Central memory CD4-positive, alpha-beta T cell (primary cell): ENCODE measurements at places on chromosomes 7 and 10.

- DNase-seq, result no peak
These were observed 279.5 kb upstream of the AUTS2 start for GRCh38 chr7:69318794-69319193.

DNA sequence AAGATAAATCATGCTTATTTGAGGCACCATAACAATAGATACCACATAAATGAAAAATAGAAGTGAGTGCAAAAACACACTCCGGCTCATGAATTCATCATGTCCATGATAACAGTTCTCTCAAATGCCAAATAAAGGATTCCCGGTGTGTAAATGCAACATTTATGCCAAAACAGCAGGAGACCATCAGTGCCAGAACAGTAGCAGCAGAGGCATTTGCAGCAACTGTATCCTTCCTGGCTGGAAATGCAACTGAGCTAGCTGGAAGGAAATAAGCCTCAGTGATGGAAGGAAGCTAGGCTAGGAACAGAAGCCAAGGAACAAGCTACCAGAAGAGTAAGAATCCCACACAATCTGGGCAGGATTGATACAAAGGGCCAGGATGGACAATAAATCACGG lies 79.9 kb upstream of the THSD7A start:
- DNase-seq, result no peak

DNA sequence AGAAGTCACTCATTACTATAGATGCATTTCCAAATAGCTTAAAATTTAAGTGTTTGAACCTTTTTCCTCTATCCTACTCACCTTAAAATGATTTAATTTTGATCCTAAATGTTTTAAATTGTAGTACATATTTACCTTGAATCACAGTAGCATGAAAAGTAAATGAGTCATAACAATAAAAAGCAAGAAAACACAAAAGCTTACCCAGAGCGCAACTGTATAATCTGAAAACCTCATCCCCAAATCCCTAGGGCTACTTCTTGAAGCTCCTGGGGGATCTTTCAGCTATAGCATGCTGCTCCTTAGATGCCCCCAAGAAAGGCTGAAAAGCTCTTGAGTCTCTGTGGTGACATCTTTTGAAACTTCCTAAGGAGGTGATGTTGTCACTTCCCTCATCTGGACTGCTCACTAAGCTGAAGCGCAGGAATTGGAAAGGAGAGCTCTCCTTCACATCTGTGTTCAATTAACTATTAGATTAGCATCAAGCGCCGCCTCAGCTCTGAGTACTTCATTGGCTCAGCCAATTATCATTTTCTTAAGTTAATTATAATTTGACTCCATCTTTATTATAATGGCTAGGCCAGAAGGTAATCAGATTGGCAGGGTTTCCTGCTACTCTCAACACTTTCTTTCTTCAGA lies 60.2 kb downstream of the SEMA3E start:
- DNase-seq, result no peak

GRCh38 chr7:31027161-31027965 lies 24.7 kb upstream of the ADCYAP1R1 start:
- DNase-seq, result no peak

DNA sequence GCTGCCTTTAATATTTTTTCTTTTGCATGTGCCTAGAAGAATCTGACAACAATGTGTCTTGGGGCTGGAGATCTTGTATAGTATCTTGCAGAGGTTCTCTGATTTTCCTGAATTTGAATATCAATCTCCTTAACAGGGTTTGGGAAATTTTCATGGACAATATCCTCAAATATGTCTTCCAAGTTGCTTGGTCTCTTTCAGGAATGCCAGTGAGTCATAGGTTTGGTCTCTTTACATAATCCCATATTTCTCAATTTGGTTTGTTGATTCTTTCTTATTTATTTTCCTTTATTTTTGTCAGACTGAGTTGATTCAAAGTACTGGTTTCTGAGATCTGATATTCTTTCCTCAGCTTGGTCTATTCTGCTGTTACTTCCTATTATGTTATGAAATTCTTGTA lies 208.7 kb upstream of the GLI3 start:
- no peak for DNase-seq

- no peak for DNase-seq
These were observed 54.7 kb downstream of the STEAP1B start for GRCh38 chr7:22445140-22445743.

DNA sequence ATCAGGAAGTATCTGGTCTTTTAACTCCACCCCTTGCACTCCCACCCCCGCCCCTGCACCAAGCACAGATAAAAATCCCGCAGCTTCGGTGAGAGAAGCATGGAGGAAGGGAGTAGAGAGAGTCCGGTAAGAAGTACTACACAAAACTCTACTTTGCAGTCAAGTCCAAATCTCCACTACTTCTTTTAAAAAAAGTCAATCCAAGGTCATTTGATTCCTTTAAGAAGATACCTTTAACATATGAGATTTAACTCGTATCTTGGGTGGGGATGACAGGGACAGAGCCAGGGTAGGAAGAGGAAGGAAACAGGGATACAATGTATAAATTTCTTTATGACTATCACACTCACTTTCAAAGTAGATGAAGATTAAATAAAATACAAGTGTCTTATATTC lies 132.1 kb downstream of the NRBF2 start:
- DNase-seq, result peak; percentile 33

- DNase-seq, result no peak
These were observed 23.0 kb upstream of the GRID1 start for GRCh38 chr10:86389441-86390193.

DNA sequence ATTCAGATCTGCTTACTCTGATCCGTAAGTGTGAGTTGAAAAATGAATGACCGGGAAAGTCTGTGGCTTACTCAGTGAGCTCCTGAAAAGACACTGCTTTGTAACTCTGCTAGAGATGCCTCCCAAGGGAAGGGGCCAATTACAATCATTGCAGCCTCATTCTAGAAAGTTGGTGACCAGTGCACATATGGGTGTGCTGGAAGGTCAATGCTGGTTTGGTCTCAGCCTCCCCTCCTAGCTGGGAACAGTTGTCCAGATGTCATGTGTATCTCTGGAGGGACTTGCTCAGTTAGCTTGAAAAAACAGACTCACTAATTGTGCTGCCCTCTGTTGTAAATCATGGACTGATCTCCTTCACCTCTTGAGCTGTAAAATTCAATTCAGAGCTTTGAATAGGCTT lies 405.0 kb downstream of the ADRA2A start:
- DNase-seq, result no peak

DNA sequence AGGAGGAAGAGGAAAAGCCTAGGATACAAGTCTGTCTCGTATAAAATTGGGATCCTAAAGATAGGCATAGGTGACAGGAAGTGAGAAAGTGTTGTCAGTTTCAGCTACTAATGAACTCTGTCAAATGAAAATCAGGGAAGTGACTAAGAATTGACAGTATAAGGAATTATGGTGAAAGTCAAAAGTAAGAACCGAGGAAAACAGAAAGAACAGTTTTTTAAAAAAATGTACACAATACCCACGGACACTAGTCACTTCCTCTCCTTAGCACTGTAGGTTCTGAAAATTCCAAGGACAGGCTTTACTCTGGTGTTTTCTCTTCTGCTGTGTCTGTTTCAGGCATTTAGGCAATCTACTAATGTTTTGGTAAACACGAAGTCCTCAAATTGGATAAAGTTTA lies 42.3 kb downstream of the ATAD1 start:
- DNase-seq, result no peak

DNA sequence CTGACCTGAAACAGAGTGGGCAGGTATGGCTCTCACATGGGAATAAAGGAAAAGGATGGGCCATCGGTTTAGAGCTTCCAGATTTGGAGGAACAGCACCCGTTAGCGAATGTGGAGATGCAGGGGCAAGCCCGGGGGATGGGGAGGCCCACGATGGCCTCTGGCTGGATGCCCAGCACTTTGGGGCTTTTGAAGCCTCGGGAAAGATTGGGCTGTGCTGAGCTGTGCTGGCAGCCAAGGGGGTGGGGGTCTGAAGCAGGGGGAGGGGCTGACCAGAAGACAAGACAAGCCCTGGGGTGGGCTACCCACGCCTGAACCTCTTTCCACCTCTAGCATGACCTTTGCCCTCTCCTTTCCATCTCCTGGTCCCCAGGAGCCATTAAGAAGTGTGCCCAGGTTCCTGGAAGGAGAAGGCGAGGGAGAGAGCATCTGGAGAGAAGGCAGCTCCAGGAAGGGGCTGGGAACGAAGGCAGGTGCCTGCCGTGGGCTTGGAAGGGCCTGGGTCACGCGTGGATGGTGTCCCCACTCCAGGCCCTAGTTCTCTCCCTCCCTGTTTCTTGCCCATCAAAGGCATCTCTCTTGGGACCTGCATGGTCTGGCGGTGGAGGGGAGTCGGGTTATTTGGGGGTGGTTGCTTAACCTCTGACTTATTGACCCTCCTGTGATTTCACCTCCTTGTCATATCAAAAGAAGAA lies 39.7 kb downstream of the JAKMIP3 start:
- no peak for DNase-seq

DNA sequence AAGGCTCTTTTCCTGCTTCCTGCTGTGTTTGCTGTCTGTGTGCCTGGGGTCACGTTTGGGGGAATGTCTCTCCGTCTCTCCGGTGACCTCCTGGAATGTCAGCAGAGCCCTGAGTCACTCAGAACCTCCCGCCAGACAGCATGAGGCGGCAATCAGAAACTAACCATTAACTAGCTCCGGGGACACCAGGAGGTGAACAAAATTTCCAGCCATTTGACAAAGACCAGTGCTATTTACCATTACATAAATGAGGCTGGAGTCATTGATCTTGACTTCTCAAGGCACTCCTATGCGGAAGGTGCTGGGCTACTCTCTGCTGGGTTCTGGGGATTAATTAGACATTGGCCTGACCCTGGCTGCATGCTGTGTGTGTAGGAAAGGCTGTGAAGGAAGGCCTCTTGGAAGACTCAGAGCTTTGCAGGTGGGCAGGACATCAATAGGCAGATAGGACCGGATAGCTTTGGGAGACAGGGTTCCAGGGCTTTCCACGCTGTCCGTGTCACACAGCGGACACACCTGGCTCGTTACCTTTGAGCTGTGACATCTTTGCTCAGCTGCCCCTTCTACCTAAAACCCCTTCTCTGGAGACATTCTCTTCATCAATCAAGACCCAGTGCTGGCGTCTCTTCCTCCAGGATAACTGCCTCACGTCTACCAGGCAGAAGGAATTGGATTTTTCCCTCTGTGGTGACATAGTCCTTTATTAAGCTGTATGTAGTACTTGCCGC lies 77.0 kb downstream of the PFKFB3 start:
- no peak for DNase-seq

DNA sequence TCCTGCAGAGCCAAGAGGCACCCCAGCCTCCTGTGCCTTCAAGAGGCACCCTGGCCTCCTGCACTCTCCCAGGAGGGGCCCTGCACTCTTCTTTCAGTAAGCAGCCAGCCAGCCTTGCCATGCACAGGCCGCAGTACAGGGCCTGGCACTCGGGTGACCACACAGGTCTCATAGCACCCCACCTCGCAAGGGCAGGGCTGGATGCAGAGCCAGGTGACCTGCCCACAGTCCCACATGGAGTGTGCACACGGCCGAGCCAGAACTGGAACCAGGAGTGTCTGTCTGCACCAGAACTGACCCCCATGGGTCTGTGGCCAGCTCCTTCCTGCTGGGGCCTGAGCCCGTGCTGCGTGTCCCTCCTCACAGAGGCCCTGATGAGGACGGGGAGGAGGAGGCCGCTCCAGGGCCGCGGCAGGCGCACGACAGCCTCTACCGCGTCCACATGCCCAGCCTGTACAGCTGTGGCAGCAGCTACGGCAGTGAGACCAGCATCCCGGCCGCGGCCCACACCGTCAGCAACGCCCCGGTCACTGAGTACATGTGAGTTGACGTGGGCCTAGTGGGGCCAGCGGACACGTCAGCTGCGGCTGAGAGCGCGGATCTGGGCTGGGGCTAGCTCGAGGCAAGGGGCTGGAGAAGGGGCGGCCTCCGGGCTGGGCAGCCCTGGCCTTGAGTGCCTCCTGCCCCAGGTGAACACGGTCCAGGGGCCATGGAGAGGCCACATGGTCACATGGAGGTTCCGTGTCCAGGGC lies 26.3 kb downstream of the TTYH3 start:
- no peak for DNase-seq
